ENCODE measurements at places on chromosomes 7 and 10.

GRCh38 chr7:13110107-13110506, 422.7 kb downstream of the ARL4A start:
- no peak for DNase-seq

DNA sequence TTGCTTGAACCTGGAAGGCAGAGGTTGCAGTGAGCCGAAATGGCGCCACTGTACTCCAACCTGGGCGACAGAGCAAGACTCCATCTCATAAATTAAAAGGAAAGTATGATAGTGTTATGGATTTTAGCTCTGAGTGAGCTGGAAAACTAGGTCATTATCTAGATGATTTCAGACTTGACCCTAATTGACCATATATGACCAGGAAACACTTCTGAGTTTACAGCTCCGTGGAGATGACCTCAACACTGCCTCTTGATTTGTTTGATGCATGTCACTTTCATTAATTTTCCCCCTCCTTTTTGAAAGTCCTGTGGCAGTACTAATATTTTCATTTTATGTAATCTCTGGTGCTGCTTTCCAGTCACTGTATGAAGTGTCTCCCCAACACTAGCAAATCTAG, 7.8 kb upstream of the SEC61A2 start:
- DNase-seq: no peak

DNA sequence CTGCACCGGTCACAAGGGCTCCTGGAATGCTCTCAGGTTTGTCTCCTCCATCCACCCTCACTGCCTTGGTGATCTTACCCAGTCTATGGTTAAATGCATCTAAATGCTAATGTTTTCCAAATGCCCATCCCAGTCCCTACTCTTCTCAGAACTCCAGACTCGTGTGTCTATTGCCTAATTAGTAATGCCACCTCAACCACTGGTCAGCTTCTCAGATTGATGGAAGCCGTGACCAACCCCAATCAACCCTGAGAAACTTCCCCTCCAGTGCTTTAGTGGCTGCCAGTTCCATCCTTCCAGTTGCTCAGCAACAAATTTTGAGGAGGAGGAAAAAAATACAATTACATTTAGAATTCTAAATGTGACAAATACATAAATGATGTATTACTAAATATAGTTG, 18.6 kb downstream of the NUDCD3 start:
- DNase-seq: no peak

DNA sequence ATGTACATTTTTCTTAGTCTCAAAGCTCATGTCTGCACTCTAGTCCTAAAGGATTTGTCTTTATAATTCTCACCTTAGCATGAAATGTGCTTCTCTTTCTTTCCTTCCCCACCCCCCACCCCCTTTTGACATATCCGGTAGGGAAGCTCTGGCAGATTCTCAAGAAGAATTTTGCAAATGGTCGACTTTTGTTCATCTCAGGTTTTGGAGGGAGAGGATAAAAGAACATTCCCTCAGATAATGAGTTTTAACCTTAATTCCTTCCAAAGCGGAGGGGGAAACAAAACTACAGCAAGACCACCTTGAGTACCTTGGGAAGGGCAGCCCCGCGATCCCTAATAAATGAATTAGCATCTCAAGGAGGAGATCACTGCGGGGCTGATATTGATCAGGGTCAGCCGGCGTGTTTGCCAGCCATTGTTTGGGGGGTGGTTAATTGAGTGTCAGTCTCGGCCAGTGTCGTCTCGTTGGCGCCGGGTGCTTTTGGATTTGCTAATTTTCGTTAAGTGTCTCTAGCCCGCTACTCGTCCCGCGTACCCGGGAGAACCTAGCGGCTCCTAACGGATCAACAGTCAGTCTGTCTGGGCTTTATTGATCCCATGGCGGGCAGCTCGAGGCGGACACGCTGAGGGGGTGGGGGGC, 874 bp upstream of the BAMBI start:
- no peak for DNase-seq

DNA sequence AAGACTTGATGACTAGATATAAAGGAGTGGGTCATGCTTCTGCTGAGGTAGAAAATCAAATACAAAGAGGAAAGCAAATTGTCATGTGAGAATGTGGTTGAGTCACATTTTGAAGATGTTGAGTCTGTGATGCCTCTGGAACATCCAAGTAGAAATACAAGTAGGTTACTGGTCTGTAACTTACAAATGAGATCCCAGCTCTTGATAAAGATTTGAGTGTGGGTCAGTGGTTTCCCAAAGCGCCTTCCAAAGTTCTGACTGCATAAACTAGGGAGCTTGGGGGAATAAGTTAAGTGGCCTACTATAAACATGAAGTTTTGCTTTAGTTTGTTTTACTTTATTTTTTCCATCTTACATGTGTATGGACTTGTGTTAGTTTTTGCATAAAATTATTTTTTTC, 144.3 kb upstream of the ETV1 start:
- DNase-seq: no peak

DNA sequence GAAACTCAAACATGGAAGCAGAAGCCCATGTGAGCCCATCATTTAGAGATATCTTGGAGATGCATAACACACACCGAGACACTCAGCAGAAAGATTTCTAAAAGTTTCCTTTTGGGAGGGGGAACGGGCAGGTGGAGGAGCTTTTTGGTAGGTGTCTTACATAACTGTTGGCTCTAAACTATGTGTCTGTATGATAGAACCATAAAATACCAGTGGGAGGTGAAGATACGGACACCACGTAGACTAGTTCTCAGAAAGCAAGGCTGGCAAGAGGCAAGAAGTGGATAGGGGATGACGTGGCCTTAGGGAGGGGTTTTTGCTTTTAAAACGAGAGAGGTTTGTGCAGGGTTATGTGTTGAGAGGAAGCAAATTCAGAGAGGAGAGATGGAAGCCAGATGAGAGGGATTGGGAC, 36.5 kb downstream of the IL15RA start:
- no peak for DNase-seq

DNA sequence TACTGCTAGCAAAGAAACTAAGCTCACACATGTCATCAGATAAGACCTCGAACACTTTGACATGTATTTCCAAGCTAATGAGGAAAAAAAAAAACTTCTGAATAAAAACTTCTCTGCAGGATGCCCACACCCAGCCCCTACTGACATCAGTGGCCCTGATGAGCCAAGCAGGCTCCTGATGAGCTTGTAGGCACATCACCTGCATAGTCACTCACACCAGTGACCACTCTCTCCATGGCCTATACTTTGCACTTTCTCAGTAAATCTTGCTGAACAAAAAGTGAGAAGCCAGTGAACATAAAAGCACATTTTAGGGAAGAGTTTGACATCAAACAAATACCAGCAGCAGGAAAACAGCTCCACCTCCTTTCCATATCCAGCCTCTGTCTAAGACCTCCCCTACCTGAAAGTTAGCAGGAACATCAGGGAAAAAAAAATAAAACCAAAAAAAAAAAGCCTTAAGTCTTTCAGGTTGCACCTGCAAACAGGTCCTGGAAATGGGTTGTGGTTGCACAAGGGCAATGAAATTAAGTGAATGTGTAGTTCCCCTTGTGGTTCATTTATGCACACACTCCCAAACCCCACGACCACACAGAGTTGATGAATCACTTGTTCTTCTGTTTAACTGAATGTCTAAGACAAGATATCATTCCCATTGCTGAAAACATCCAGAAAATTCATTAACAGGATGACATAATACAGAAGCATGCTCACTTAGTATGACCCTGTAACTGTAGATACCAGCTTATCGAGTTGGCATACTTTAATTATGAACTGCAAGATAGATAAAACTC, 205.2 kb upstream of the PDE1C start:
- no peak for DNase-seq

DNA sequence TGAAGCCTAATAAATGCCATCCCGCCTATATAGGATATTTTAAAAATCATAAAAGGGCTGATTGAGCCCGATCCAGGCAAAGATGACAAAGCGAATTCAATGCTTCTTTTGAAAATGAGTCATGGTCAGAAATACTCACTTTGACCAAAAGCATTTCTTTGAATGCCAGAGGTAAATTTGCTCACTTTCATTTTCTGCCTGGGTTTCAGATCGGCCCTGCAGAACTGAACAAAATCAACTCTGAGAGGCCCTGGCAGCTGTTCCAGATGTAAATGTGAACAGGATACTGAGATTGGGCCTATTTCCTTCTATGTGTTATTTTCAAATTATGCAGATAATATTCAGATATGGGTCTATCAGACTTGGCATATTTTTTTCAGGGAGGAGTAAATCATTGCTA, 114.8 kb upstream of the ARID5B start:
- DNase-seq: peak; percentile 73

DNA sequence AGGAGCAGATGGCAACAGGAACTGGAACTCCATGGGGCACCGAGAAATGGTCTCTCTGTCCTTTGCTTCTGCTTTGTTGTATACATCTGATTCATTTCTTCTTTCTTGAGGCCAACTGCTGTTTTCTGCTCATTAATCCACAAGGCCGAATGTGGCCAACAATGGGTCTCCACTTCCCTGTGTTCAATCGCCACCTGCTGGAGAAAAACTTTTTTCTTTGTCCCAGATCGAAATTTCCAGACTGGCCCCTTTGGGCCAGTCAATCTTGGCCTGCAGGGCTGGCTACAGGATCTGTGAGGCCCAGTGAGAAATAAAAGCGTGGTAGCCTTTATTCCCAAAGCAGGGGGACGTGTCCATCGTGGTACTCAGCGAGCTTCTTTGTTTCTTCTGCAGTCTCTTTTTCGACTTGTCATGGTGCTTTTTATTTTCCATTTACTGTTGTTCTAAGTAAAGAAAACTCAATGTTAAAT, 58.8 kb downstream of the PARP12 start:
- DNase-seq: peak; percentile 39

DNA sequence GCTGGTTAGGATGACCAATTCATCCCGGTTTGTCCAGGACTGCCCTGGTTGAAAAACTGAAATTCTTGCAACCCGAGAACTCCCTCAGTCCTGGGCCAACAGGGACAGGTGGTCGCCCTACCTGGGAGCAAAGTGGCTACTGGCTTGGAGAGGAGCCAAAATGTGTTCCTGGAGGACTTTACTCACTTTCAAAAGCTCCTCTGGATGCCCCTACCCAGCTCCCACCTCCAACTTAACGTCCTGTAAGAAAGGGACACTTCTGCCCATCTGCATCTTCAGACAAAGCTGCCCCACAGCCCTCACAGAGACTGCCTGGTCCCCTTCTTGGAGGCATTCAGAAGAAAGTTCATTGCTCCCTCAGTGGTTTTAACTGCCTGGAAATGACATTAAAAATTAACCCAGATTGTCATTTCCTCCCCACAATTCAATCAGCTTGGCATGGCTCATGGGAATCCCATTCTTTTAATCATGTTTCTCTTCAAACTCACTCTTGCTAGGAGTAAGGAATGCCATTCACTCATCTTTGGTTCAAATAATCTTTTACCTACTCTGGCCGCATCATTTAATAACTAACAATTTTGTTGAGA, 24.0 kb upstream of the HSPA12A start:
- DNase-seq: no peak

GRCh38 chr10:55374917-55375316, 573.9 kb upstream of the PCDH15 start:
- no peak for DNase-seq

- DNase-seq: no peak
These were observed 292.5 kb downstream of the GALNT17 start for GRCh38 chr7:71424166-71425035.

DNA sequence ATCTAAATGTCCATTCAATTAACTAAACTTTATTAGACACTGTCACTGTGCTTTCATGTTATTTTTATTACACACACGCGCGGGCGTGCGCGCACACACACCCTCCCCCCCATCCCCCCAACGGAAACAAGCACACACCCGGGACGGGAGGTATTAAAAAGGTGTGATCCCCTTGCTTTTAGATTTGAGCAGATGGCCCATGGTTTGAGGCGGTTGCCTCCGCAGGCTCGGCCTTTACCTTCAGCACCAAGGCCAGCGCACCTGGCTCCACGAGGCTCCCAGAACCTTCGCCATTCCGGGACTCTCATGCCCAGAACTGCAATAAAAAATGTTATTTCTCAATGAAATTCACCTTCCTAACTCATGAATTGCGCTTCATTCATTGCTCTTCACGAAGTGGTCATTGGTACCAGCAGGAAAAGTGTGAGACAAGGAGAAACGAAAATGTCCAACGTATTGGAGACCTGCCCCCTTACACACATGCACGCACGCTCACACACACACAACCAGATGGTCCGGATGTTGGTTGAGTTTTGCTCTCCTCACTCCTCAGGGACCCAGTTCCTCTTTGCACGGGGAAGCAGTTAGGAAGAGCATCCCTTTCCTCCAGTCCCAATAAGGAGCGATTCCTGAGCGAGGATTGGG, 20.8 kb upstream of the PTF1A start:
- no peak for DNase-seq

DNA sequence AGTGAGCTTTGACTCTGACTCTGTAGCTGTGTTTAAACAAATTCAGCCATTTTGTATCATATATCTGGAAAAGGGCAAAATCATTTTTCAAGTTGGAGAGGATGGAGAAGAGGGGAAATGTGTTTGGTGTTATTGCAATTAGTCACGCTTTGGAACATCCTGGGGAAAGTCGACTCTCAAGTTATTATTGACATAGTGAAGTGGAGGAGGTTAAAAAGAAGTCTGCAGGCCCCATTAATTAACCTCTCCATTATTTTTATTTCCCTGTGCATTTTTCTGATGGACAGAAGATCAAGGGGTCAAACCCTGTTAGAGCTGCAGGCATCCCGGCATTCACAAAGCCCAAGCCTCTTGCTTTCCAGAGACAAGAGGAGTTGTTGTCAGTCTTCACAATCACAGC, 132.6 kb downstream of the TEX36 start:
- no peak for DNase-seq

Data from SJSA1 (cell line).